ENCODE measurements at places on chromosomes 2 and 18.

DNA sequence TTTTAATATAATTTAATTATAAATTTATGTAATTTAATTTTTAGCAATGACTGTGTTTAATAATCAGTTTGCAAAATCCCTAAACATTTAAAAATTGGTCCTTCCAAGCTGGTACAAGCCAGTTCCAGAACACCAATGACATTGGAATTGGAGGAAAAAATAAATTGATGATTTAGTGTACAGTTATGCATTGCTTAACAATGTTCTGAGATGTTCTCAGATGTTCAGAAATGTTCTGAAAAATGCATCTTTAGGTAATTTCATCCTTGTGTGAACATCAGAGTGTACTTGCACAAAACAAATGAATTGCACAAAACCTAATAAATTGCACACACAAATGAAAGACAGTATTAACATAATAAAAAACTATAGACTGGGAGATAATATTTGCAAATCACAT lies 95.2 kb downstream of the TRIB2 start:
- DNase-seq: no peak

DNA sequence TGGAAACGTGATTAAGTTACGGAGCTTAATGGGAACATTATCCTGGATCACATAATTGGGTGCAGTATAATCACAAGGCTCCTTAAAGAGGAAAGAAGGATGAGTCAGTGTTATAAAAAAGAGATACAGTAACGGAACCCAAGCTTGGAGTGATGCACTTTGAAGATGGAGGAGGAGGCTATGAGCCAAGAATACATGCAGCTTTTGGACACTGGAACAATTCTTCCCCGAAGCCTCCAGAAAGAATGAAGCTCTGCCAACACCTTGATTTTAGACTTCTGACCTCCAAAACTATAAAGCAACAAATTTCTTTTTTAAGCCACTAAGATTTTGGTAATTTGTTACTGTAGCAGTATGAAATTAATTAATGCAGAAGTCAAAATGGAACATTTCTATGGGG lies 85.1 kb downstream of the CDH7 start:
- no peak for DNase-seq

- DNase-seq: no peak
Observed at GRCh38 chr18:56112013-56112749, 524.2 kb upstream of the TCF4 start.

GRCh38 chr2:210480079-210480478 lies 3.5 kb upstream of the LANCL1 start:
- no peak for DNase-seq

DNA sequence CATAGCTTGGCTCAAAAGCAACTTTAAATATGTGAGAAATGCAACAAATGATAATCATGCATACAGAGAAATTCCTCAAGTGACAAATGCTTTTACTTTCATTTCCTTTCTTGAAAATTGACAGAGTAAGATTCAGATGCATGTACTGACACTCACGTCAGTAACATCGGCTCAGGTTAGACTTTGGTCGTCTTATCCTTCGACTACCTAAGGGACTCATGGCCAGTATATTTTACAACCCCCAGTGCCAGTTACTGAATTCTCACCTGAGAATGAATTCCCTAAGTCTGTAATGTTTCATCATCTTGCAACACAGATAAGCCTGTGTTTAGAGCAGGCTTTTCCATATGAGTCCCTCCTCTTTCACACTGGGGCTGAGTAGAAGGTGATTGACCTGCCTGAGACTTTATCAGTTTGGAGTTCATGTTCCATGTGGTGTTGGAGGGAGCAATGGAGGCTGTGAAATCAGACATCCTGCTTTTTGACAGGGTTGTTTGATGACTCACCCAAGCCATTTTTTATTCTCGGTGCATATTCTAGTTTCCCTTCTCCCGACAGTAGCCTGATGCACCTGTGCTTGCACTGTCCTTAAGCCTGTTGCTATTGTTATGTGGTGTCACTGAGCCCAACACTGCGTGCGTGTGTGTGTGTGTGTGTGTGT lies 30.5 kb upstream of the ATP8B1 start:
- no peak for DNase-seq

- DNase-seq: no peak
Observed at GRCh38 chr18:55864281-55864680, 276.3 kb upstream of the TCF4 start.

- no peak for DNase-seq
Observed at GRCh38 chr18:13070460-13070859, 79.3 kb downstream of the CEP192 start.

- no peak for DNase-seq
Observed at GRCh38 chr18:42850174-42851083, 265.1 kb downstream of the RIT2 start.

DNA sequence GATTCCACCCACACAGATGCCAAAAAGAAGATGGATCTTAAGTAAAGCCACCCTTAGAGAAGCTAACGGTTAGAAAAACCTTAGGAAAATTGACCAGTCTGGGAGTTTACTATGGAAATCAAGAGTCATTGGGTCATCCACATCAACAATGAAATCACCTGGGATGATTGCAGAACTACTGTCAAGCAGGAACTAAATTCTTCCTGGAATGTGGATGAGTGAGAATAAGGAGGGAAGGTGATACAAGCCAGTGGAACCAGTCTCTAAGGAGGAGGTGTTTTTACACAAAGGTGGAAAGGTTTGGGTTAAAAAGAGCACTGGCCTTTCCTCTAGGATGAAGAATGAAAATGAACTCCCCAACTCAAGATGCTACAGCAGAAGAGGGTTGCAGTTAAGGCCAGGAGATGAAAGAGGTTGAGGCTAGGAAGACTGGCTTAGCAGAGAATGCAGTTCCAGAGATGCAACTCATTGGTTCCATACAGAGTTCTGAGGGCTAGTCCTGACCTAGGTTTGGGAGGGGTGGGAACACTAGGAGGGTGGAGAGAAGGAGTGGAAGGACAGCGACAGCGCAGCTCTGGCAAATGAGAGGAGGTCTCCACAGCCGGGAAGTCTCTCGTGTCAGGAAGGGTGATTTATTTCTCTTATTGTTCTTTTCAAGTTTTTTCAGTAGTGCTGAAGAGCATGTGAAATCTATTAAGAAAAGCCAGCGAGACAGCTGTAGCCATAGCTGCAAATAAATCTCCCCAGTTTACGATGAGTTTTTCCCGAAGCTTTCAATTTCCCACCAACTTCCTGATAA lies 27.7 kb upstream of the KDM3A start:
- DNase-seq: no peak

GRCh38 chr2:33391529-33392255 lies 84.8 kb upstream of the RASGRP3 start:
- no peak for DNase-seq

GRCh38 chr18:36533446-36534153 lies 236.1 kb downstream of the FHOD3 start:
- DNase-seq: no peak

DNA sequence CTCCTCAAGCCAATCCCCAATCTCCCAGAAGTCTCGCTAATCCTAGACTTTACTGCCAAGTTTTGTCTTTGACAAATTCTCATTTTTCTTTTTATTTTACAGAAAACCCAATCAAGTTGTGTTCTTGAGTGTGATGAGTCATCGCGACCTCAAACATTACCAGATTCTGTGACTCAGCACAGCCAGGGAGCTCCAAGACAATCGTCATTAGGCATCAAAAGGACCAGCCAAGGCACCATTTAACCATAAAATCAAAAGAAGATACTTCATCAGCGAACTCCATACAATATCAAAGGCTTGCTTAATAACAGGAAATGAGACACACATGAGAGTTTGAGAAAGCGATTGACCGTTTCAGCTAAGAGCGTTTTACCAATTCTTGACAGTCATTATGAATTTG lies 146.2 kb upstream of the AGAP1 start:
- no peak for DNase-seq

DNA sequence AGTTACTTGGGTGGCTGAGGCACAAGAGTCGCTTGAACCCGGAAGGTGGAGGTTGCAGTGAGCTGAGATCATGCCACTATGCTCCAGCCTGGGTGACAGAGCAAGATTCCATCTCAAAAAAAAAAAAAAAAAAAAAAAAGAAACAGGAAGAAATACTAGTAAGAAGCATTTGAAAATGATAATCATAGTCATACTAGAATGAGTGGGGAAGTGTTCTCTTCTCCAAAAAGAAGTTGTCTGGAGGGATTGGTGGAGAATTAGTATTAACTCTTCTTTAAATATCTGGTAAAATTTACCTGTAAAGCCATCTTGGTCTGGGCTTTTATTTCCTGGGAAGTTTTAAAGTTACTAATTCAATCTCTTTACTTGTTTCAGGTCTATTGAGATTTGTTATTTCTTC lies 131.8 kb downstream of the FAM210A start:
- no peak for DNase-seq

GRCh38 chr2:74179063-74179865 lies 585 bp upstream of the MOB1A start:
- no peak for DNase-seq

DNA sequence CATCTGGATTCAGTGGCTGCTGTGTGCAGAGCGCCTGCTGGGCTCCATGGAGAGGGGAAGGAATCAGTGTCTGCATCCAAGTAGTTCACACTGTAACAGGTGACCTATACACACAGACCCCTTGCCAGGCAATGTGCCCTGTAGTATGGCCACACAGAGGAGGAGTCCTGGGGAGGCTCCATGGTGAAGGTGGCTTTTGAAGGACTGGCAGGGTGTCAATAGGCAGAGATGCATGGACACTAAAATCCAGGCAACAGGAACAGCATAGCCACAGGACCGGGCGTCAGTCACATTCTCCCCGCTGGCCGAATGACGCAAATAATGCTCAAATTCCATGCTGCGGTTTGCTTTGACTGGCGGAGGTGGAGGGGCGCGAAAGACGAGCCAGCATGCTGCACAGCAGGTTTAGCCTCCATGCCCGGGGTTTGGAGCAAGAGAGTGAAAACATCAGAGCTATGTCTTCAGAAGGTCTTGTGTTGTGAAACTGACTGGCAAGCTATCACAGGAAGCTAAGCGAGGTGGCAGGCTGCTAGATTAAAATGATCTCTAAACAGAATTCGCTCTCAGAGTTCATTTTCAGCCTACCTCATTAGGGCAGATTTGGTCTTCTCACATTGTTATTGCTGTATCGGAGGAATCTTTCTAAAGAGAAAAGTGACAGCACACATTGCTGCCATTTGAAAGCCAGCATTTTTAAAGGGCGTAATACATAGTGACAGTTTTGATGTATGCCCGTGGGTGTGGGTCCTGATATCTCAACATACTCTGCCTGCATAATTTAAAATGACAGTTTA lies 1.2 kb upstream of the CHMP1B start:
- DNase-seq: peak; percentile 31

GRCh38 chr2:10716581-10716980 lies 4.8 kb upstream of the ATP6V1C2 start:
- no peak for DNase-seq

DNA sequence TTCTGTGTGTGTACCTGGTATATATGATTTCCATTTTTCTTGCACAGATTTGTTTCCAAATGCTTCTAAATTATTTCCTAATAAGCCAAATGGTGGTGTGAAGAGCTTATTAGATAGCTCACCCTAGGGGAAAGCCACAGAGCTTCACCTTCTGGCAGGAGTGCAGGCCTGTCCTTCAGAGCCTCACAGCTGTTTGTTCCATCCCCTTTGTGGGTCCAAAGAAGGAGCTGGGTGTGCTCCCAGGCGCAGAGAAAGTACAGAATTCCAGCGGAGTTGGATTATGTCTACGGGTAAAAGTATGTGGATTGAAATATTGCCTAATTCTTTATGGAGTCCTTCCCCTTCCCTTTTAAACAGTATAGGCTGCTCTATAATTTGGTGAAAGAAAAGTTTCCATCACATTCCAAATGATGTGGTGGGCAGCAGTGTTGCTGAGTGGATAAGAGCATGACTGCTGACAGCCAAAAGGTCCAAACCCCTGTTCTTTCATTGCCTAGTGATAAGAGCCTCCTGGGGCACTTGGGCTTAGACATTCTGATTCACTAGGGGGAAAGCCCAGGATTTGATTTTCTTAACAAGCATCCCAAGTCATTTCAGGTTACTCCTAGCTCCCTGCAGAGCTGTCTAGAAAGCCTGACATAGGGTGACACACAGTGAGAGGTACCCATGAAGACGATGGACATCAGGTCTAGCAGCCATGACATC lies 86.6 kb downstream of the WDSUB1 start:
- no peak for DNase-seq

GRCh38 chr2:109195193-109196045 lies 66.4 kb downstream of the SH3RF3 start:
- DNase-seq: no peak

DNA sequence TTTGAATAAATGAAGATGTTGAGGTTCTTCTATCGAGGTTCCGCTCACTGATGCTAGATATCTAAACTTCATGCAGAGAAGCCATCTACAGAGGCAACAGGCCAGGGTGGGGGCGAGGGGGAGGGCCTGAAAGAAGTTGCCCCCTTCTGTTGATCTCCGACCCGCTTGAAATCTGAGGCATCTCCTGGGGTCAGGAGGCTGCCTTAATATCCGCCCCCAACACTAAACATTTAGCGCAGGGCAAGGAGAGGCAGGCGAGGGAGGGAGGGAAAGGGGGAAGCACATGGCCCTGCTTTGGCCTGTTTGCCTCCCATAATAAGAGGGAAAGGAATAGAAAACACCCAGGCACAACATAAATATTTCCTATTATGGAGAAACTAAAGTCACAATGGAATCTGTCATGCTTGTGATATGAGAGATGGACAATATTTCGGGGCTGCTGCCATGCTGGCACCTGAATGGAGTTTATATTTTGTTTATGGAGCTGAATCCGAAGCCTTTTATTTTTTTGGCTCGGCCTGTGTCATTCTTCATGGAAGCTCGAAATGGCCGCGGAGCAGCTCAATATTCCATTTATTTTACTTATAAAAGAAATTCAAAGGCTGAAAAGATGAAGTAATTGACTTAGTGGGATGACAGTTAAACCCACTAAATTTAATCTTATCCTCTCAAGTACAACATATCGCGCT lies 221.1 kb downstream of the INSIG2 start:
- DNase-seq: no peak

DNA sequence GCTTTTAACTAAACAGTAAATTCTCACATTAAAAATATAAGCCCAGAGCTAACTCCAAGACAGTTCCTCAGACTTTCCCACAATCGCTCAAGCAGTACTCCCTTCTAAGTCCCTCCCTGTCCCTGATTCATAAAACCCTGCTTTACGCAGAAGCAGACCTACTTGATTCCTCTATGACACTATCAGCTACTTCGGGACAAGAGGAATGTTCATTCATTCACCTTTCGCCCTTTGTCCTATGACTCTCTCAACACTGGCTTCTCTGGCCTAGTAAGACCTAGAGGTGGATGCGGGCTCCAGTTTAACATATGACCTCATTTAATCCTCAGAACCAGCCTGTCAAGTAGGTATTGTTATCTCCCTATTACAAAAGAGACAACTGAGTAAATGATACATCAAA lies 10.2 kb downstream of the LPIN2 start:
- DNase-seq: no peak
